ENCODE measurements at places on chromosomes 3 and 15. TPM values are rescaled to one million over a fixed set of nuclear protein-coding genes. Genes with fewer than 3 reads are reported as not detected.
A peak's percentile ranks its signal among the peaks of the same experiment; 100 is the strongest.

Gene EIF4E3
- 0.47 TPM for polyA plus RNA-seq

Gene RTP3
- polyA plus RNA-seq = not detected

GRCh38 chr15:74482661-74483060 lies 21.7 kb upstream of the UBL7 start:
- DNase-seq = peak; percentile 34

- DNase-seq = no peak
These were observed 287.1 kb downstream of the NEK10 start for GRCh38 chr3:27081992-27082607.

- no peak for DNase-seq
These were observed 37.0 kb downstream of the MITF start for GRCh38 chr3:69776289-69776688.

DNA sequence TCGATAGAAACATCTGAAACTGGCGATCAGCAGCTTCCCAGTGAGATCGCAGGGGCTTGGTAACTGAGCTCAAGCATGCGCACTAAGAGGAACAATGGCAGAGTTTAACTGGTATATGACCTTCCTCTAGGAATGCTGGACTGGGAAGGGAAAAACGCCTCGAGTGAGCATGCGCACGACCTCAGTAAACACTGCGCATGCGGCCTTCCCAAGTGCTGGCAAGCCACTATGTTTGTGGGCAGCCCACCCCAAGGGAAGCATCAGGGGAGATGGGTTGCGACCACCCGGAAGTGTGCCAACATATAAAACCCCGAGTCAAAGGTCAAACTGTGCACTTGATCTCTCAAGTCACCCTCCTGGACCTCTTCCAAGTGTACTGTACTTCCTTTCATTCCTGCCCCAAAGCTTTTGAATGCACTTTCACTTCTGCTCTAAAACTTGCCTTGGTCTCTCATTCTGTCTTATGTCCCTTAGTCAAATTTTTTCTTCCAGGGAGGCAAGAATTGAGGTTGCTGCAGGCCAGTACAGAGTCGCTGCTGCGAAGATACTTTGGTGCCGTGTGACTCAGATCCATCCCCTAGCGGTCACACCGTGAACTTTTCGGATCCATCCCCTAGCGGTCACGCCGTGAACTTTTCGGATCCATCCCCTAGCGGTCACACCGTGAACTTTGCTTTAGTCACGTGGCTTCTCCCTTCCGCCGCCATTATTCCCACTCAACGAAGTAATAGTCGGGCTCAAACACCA lies 243.3 kb downstream of the FAM43A start:
- DNase-seq = no peak

Measured in SK-N-SH (cell line).